Glutamatergic neuron (in vitro differentiated cells): ENCODE measurements at places on chromosomes 2 and 18.

- DNase-seq, result no peak
Measured at GRCh38 chr2:188693111-188693510, 281.1 kb upstream of the COL3A1 start.

DNA sequence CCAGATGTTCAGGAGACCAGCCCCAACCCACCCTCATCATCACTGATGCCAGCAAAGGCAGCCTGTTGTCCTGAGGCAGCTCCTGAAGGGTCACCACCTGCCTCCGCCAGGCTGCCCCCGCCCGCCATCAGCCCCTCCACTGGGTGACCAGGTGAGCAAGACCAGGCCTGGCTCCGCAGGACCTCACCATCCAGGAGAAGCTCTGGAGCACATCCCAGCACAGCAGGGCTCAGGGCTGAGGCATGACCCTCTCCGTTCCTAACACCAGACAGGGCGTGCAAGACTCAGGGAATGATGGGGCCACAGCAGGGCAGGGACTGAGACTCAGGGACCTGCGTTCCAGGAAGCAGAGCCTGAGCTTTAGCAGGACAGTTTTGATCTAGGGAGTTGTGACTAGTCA is 218.8 kb upstream of the RAB6C start:
- DNase-seq, result peak; percentile 3

DNA sequence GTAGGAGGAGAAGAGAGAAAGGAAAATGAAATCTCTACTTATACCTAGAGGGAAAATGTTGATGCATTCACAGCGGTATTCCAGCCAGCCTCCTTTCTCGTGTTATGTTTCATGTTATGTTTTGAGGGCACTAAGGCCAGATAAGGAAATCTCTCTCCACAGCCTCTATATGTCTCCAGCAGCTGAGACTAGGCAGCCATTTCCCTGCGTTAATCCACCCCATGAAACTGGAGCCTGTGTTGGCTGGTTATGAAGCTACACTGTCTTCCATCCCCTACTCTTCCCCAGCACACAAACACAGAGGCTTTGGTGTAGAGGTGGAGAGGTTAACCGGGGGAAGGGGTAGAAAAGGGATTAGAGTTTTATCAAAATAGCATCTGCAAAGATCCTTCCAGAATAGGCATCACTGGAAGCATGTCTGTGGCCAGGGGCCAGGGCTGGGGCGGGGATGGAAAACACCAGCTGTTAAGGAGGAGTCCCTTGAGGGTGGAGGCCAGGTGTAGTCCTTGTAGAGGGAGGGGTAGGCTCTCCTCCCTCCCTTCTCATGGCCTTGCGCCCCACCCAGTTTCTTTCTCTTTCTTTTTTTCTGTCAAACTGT is 100.9 kb upstream of the TNP1 start:
- no peak for DNase-seq

GRCh38 chr2:242013771-242014170 is 144.2 kb downstream of the RTP5 start:
- no peak for DNase-seq

- no peak for DNase-seq
Measured at GRCh38 chr18:76232779-76233178, 262.3 kb downstream of the ZNF516 start.

DNA sequence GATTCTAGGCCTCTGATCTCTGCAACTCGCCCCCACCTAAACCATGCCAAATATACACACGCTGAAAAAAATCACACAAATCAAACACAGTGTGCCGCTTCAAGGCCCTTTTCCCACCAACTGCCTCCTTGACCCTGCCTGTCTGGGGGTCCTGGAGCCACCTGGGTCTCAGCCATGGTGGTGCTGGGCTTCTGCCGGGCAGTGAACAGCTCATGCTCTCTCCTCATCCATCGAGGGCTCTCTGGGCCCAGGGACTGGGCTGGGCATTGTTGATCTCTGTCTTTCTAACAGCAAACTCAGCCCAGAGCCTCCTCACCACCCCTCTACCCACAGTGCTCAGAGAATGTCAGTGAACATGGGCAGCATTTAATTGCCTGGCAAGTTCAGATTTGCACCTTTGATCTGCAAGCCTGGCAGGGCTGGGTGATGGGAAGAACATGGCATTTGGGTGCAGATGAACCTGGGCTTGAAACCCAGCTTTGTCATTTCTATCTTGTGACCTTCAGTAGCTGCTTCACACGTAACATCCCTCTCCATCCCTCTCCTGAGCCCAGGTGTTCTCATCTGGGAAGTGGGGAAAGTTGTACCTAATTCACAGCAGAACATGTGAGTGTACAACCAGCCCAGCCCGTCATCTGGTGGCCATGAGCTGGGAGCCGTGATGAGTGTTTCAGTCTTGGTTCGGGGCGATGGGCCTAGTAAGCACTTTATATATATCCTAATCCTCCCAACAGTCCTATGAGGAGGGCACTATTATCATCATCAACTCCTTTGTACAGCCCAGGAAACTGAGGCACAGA is 46.1 kb downstream of the SDC1 start:
- no peak for DNase-seq

DNA sequence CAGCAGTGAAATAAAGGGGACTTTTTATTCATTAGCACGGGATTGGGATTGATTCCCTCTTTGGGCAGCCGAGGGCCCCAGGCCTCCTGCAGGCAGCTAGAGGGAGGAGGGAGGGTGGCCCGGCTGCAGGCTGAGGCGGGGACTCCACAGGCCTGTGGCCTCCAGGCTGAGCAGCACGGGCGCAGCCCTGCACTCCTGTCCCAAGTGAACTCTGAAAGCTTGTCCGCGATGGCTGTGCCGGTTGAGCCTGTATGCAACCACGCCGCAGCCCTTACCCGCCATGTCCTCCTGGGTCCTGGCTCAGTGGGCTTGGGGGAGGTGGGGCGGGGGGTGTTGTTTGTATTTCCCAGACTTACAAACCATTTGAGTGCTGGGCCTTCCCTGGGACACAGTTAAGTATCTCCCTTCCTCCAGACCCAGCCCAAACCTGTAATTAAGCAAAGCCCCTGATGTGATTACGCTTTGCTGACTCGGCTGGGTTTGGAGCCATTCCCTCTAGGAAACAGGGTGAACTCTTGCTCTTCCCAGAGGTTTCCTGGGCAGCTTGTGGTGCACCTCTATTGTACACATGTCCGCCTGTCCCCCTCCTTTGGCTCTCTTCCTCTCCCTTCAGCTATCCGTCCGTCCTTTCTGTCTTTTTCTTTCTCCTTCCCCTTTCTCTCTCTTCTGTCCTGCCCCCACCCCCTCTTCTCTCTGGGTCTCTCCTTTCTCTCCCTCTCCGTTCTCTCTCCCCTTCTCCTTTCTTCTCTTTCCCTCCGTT is 5.3 kb downstream of the GLI2 start:
- peak; percentile 73 for DNase-seq

DNA sequence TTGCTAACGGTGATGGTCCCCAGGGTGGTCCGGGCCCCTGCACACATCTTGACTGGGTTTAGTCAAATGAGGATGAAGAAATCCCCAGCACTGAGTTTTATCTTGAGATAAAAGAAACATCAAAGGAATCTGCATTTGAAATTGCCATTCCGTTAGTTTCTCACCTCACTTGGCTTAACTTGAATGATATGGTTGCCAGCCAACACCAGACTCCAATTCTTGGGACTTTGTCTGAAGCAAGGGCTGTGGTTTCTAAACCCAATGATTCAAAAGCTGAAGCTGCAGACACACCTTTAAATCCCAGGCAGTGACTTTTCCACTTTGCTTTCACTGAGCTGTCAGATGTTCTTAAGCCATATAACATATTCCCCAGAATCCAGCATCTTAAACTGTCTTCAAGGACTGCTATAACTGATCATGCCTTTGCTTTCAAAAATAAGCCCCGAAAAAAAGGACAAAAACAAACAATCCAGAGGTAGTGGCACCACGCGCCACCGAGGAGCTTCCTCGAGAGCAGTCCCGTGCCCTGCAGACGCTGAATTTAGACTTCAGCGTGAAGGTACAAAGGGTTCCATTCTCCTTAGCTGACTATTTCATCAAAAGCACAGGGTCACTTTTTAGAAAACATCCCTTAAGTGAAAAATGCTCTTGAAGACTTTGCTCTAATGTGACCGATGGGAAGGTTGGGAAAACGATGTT is 189.3 kb downstream of the HDAC4 start:
- DNase-seq, result peak; percentile 10

DNA sequence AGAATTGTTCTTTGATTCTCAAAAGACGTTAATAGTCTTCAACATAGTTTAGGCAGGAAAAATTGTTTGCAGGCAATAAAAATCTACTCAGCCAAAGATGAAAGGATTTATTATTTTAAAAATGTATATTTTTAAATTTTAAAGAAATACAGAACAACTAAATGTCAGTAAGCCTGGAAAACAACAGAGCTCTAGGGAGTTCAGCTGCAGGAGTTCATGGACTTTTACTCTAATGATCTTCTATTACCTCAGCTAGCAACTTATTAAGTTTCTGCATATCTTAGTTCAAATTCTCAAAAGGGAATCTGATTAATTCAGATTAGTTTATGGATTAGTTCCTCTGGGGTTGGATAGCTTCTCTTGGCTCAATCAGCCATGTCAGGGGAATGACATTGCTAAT is 17.9 kb upstream of the XIRP2 start:
- DNase-seq, result no peak

GRCh38 chr18:57705832-57706595 is 84.4 kb upstream of the NARS1 start:
- no peak for DNase-seq

DNA sequence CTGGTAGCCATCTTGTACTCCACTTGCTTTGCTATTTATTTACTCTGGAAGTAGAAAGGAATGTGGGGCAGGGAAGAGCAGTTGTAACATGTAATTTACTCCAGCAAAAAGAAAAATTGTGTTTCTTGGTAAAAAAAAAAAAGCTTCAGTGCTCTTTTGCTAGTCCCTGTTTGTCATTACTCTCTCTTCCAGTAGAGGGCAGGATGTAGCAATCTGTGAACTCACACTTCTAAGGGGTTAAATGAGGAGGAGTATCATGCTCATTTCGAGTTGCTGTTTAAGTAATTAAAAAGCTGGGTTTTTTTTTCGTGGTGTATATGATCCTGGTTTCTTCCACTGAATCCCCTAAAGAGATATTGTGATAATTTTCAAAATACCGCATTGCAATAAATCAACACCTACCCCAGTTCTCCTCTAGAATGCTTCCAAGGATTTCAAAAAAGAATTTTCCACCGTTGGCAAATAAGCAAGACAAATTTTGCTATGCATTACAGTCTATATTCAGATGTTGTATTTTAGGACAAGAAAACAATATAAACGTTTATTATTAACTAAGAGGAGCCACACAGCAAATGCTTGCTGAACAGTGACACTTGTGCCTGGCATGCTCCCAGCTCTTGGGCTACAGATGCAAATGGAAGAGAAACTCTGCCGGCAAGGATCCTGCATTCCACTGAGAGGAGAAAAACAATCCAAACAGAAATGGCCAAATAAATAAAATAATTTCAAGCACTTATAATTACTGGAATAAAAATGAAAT is 261.6 kb downstream of the ASXL3 start:
- no peak for DNase-seq

DNA sequence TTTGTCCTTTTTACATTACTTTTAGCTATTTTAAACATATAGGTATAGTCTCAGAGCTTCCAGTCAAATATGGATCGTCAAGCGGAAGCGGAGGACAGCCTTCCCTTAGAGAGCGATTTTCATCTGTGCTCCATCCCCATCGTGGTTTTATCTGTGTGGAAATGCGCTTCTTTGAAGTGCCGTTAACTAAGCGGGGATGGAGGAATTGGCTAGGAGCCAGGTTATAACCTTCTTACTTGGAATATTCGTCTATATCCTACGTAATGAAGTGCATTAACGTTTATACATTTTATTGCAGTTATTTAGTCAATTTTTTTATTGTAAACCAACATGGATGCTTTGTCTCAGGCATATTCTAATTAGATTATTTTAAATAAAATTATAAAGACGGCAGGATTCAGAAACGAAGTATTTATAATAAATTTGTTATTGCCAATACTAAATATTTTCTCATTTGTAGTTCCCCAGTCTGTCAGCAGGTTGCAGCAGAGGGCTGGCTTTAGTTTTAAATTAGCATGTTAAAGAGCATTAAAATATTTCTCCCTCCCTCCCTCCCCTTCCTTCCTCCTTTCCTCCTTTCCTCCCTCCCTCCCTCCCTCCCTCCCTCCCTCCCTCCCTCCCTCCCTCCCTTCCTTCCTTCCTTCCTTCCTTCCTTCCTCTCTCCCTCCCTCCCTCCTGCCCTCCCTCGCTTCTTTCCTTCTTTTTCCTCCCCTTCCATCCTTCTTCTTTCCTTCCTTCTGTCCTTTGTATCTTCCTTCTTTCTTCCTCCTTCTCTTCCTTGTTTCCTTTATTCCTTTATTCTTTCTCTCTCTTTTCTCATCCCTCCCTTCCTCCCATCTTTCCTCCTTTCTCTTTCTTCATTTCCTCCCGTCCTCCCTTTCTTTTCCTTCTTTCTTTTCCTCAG is 80.6 kb upstream of the DOCK10 start:
- DNase-seq, result peak; percentile 21

DNA sequence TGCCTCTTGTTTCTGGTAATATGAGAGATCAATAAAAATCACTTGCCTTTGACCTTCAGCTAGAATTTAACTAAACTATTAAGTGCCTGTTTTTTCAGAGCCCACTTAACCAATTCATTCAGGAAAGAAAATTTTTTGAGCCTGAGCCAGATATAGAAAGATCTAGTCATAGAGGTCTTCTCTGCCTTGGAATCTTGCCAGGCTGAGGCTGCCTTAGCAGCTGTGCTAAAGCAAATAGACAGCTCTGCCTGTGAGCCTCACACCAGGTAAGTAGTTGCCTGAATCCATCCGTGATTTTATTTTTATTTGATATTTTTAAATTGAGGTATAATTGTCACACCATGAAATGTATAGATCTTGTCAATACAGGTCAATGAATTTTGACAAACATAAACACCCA is 27.4 kb downstream of the EVX2 start:
- DNase-seq, result no peak

DNA sequence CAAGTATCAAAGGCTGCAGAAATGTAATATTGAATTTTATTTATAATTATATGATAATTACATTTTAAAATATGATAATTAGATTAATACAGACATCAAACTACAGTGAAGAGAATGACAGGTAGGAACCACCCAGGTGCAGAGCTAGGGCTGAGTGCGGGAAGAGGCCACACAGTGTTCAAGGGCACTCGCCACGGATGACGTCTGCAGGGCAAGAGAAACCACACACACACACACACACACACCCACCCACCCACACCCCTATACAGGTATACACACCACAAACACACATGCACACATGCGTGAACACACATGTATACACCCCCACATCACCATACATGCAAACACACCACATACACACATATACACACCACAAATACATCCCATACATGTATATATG is 41.2 kb downstream of the MBP start:
- DNase-seq, result no peak

GRCh38 chr2:136248242-136248641 is 130.3 kb upstream of the CXCR4 start:
- DNase-seq, result no peak

- no peak for DNase-seq
Measured at GRCh38 chr18:3051718-3052410, 38.9 kb upstream of the LPIN2 start.

- DNase-seq, result no peak
Measured at GRCh38 chr2:190065839-190066238, 3.3 kb upstream of the MSTN start.

- DNase-seq, result no peak
Measured at GRCh38 chr2:176446718-176447414, 177.6 kb downstream of the MTX2 start.
